Fibroblast of villous mesenchyme (primary cell): ENCODE measurements at places on chromosomes 13 and 19. TPM values are rescaled to one million over a fixed set of nuclear protein-coding genes. Genes with fewer than 3 reads are reported as not detected.

IGFL4 gene
- not detected in 2 replicates for total RNA-seq

CYP2A6 gene
- not detected in 2 replicates for total RNA-seq

SLC6A16 gene
- 0.64 TPM in 1 of 2 replicates, not detected in the other for total RNA-seq

CACNG7 gene
- total RNA-seq = 0.32 and 0.43 TPM in 2 replicates

FLT3 gene
- not detected in 2 replicates for total RNA-seq

CEACAM20 gene
- not detected in 2 replicates for total RNA-seq

LGALS14 gene
- not detected in 2 replicates for total RNA-seq
